ENCODE measurements at places on chromosomes 6 and 20. TPM values are rescaled to one million over a fixed set of nuclear protein-coding genes. Genes with fewer than 3 reads are reported as not detected.

Gene CASS4
- total RNA-seq = 1.3 TPM

Gene ARFRP1
- 69.5 TPM for total RNA-seq

Gene C2
- total RNA-seq = 18.2 TPM

Gene SCGN
- total RNA-seq = 7.8 TPM

Gene VSX1
- not detected for total RNA-seq

Gene DNMT3B
- total RNA-seq = 0.85 TPM

Gene GPR6
- total RNA-seq = not detected

Gene SLC35D3
- 0.28 TPM for total RNA-seq

Gene PTK6
- 85.7 TPM for total RNA-seq

Gene ATF6B
- total RNA-seq = 111 TPM

Gene PMEPA1
- total RNA-seq = 15.0 TPM

Gene JPH2
- total RNA-seq = 12.9 TPM

Gene FAXC
- 3.0 TPM for total RNA-seq

Gene TSBP1
- not detected for total RNA-seq

Gene CCN5
- 2.8 TPM for total RNA-seq

Gene ENPP3
- total RNA-seq = 21.2 TPM

Gene HSPA12B
- total RNA-seq = 2.3 TPM

Gene GOPC
- total RNA-seq = 37.2 TPM

Gene GGTLC1
- not detected for total RNA-seq

Gene PTK7
- total RNA-seq = 9.7 TPM

Gene RRBP1
- 460 TPM for total RNA-seq

Gene NKX2-2
- total RNA-seq = 1.4 TPM

Gene PPP1R16B
- total RNA-seq = 4.4 TPM

Gene MYO6
- 76.9 TPM for total RNA-seq

Gene RIPOR2
- 2.8 TPM for total RNA-seq

Gene CLPSL2
- total RNA-seq = not detected

Gene OPRL1
- 0.15 TPM for total RNA-seq

Gene GPSM3
- total RNA-seq = 11.1 TPM

Gene MDFI
- total RNA-seq = 1.6 TPM

Gene SERPINB6
- total RNA-seq = 192 TPM

Gene EYA4
- total RNA-seq = 0.56 TPM

Gene DEF6
- total RNA-seq = 10.5 TPM

Gene SLC12A5
- total RNA-seq = not detected

All from left colon (tissue), 2 donors.